ENCODE measurements at places on chromosomes 1 and 21.

DNA sequence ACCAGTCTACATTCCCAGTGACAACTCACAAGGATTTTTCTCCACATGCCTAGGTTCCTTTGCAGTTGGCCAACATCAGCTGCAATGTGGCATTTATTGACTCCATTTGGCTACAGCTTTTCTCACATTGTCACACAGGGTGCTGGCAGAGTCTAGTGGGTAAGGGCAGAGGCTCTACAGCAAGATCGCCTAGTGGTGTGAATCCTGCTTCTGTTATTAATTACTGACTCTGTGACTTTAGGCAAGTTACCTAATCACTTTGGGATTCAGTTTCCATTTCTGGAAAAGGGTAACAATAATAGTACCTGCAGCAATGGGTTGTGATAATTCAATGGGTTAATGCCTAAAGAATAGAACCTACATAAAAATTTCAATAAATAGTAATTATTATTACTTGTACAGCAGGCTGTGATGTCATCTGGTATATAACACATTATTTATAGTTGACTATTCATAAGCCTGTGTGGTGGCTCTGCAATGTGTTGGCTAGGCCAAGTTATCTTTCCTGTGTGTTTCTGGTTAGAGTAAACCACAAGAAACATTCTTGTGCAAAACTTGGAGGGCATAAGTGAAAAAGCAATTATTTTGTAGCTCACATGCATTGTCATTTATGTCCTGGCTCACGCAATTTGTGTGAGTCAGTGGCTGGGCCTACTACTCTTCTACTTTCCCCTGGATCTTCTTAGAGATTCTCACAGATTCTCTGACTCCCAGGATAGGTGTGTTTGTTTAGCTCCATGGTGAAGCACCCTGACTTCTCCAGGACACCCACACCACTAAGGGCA, 59.5 kb downstream of the PTGS2 start:
- no peak for DNase-seq

DNA sequence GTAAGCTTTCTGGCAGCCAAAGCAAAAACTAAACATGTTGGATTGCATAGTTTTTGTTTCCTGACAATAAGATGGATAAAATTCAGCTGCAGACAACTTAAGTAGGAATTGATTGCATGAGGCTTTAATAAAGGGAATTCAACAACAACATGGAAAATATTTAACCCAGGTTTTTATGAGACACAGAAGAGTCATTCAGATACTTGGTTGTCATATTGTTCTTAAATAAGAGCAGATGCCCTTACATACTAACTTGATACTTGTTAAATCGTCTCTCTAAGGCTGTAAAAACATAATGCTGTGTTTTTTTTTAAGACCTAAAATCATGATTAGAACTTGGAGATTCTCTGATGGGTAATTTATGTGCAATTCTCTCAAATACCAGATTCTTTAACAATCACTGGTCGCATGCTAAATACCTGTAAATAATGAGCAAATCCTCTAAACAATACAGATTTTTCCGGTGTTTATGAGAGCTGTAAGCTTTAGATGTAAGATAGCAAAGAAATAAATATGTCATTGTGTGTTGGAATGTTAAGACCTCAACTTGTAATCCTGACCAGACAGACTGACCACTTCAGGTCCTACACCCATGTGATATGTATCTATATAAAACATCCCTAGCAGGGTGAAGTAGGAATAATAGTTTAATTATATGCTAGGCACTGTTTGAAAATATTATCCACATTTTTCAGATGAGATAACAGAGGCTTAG, 37.8 kb upstream of the CD34 start:
- DNase-seq: no peak

DNA sequence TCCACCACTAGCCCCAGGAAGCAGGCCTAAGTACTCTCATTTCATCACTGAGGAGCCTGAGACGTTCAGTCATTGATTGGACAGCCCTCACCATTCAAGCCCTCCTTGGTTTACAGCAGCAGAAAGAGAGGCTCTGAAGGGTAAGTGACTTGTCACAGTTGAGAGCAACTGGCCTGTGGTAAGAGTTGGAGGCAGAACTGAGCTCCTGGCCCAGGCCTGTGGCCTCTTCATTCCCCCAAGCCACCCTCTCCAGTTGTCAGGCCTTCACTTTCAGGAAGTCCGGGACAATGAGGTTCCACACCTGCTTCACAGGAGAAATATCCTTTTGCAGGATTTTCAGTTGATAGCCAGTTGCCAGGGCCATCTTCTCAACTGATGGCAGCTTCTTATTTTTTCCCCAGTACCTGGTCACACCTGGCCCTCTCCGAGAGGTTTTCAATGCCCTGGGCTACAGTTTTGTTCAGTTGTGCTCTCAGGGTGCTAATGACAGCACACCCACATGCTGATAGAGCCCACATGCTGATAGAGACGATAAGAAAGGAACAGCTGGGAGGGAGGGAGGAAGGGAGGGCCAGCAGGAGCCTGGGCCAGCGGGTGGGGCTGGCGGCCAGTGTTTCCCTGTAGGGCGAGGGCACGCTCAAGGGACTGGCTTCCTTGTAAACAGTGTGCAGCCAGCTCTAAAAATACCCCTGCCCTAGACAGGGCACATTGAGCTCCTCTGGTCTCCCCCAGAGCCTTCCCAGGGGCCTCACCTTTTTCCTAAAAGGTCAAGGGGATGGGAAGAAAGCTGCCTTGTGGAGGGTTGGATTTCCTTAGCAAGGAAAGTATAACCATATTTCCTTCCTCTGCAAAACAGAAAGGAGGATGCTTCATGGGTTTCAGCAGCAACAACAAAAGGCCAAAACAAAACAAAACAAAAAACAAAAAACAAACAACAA, 112.7 kb upstream of the JUN start:
- peak; percentile 39 for DNase-seq

- no peak for DNase-seq
Observed at GRCh38 chr1:228362141-228362883, 44.3 kb downstream of the TRIM11 start.

- peak; percentile 45 for DNase-seq
Observed at GRCh38 chr1:108877348-108878159, 769 bp downstream of the GPSM2 start.

DNA sequence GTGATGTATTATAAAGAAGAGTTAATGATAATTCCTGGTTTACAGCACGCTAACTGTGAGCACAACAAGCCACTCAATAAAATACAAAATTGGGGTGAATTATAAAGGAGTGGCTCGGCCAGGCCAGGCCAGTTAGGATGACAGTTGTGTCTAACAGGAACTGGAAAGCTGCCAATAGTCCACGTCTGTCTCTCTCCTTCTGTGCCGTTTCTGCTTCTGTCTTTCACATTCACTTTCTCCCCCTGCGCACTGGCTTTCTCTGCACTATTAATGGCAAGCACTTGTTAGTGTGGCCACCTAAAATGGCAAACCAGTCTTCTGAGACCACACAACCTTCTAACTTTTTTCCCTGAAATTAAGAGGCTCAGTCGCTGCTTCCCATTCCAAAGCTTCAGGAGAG, 394.3 kb downstream of the NTNG1 start:
- no peak for DNase-seq

DNA sequence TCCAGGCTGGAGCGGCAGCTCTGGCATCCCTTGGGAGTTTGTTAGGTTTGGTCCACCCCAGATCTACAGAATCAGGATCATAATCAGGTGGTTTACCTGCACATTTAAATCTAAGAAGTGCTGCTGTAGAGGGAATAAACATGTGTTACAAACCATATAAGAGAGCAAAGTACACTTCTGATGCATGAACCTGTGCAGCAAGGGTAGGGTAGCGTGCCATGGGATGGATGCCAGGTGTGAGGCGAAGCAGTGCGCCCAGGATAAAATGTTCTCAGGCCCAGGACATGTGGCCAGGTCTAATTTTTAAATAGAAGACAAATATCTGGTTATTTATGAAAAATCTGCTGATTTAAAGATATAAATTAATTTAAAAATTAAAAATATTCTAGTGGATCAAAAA, 308.8 kb upstream of the USP24 start:
- no peak for DNase-seq

DNA sequence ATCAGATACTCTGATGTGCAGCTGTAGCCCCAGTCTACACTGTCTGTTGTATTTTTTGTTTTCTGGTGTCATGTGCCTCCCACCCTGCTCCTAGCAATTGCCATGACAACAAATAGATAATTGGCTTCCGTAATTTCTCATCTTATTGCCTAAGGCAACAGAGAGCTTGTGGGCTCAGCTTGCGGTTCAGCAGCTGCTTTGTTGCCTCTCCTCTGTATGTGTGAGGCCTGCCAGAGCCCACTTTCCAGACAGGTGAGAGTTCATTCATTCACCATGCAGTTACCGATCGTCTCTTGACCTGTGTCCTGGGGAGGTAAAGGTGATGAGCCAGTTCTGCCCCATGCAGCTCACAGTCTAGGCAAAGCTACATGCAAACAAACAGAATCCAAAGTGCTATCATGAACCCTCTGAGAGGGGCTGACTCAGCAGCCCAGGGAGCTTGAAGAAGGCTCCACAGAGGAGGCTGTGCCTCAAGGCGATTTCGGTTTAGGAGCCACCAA, 11.9 kb downstream of the LGALS8 start:
- DNase-seq: no peak

DNA sequence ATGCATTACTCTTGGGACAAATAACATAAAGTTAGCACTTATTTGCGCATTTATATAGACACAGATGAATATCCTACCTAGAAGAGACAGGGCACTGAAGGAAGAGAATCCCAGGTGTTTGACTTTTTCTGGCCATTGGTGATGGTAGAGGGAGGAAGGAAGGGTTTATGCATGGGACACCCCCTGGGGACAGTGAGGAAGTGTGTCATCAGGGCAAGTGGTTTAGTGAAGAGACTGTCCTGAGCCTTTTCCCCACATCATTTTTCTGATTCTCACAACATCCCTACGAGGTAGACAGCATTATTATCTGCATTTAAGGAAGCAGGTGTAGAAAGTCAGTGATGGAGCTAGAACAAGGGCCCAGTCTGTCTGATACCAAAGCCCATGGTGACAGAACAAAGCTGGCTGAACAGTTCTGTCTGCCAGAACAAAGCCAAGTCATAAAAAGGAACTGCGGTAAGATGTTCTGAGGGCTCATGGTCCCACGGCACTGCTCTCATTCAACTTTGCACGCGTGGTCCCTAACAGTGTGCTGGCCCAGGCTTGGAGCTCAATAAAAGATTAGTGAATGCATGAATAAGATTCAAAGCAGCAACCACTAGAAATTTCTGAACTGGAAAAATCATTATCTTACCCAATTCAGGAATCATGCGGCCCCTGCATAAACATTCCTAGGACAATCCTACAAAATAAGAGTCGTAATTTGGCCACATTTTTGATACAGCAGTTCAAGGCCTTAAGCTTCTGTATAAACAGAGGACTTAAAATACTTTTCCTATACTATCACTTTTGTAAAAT, 12.2 kb upstream of the CDC42BPA start:
- no peak for DNase-seq

- no peak for DNase-seq
Observed at GRCh38 chr1:21337010-21337437, 46.8 kb upstream of the ECE1 start.

- DNase-seq: peak; percentile 33
Observed at GRCh38 chr1:192506741-192507155, 68.8 kb upstream of the RGS1 start.

- no peak for DNase-seq
Observed at GRCh38 chr1:181501612-181502011, 18.3 kb downstream of the CACNA1E start.

DNA sequence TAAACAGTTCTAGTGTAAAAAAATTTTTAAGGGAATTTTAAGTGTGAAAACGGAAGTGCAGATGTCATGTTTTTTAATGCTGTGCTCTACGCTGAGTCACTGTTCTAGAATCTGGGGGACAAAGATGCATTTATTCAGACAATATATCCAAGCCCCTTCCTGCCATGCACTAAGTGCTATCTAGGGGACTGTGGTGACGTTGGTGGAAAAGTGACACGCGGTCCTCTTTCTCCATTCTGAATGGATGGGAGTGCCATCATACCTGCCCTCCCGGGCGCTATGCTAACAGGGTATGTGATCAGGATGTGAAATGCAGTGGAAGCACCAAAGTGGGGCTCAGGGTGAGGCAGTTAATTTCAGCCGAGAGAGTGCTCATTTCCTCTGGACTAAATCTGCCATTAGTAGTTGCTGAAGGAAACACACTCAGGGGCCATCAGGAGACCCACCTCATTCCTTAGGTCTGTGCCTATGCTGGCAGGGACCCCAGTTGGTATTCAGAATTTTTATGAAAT, 6.6 kb downstream of the C1orf226 start:
- DNase-seq: no peak

- no peak for DNase-seq
Observed at GRCh38 chr1:52798331-52798730, 44.2 kb upstream of the ZYG11A start.
